Dermis microvascular lymphatic vessel endothelial cell (primary cell): ENCODE measurements at places on chromosomes 13 and 19. TPM values are rescaled to one million over a fixed set of nuclear protein-coding genes. Genes with fewer than 3 reads are reported as not detected.

NAPSA gene
- under 0.01 TPM in 2 replicates for total RNA-seq

LILRB5 gene
- total RNA-seq, result not detected in 2 replicates

VSTM2B gene
- total RNA-seq, result not detected in 2 replicates

DKKL1 gene
- 0.13 and 0.51 TPM in 2 replicates for total RNA-seq

F7 gene
- total RNA-seq, result not detected in 2 replicates

HTR2A gene
- total RNA-seq, result not detected in 2 replicates

CD79A gene
- total RNA-seq, result 0.13 and 0.25 TPM in 2 replicates
